ENCODE measurements at places on chromosomes 7 and 10.

DNA sequence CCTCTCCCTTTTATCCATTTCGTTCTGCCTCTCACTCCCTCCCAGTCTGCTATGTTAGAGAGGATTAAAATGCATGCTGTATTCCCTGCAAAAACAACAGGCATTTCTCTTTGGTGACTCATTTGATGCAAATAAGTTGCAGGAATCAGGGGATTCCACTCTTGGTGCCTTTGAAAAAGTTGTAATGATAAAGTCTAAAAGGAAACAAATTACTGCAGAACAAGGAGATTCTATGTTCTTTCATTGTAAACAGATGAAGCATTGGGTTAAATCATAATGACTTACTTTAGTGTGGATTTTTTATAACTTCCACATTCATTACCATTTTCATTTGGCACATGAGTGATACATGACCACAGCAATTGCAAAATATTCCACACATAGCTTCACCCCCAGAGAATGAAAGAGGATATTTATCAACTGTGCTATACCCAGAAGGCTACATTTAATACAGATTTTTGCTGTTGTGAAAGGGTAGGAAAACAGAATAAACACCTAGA is 33.4 kb upstream of the ABLIM1 start:
- no peak for DNase-seq

DNA sequence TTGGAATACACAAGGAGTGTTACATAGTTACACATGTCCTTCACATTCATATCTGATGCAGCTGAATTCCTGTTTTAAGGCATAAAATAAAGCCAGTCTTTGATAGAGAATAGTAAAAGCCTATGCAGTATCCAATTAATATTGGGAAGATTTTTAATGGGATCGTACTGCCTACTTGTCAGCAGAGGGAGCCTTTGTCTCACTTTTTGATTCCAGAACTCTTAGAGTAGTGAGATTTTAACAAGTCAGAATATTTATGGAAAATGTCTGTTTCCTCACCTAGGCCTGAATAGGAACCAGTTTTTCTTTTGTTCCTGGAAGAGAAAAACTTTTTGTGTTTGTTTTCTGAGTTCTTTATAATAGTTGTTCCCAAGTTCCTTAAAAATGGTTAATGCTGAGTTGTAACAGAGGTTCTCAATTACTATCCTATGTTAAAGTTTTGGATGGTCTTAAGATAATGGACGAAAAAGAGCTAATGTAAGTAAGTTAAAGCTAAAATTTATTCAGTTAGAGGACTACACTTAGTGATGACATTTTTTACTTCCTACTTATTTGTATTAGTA is 114.0 kb downstream of the BBS9 start:
- DNase-seq, result no peak

DNA sequence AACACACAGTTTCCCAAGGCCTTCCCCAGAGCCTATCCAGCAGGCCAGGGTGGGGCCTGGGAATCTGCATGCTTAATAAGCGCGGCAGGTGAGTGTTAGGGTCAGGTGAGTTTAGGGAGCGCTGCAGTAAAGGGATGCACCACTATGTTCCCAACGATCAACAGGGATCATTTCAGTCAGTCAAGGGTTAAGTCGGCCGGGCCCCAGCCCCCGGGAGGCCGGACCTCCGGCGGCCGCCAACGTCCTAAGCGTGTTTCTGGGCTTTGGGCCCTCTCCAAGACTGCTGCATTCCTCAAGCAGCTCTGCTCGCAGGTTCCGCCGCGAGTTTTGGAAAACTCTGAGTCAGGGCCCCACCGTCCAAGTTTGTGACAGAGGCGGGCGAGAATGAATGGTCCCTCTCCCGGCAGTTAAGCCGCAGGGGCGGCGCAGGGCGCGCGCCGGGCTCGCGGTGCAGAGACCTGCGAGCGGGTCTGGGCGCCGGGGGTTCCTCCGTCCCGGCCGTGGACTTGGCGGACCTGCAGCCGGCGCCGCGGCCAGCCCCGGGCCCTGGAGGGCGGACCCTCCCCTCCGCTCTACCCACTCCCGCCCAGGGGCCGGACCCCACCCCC is 81.6 kb downstream of the ARHGAP22 start:
- DNase-seq, result no peak

GRCh38 chr7:30925913-30926312 is 14.3 kb downstream of the AQP1 start:
- DNase-seq, result peak; percentile 17

DNA sequence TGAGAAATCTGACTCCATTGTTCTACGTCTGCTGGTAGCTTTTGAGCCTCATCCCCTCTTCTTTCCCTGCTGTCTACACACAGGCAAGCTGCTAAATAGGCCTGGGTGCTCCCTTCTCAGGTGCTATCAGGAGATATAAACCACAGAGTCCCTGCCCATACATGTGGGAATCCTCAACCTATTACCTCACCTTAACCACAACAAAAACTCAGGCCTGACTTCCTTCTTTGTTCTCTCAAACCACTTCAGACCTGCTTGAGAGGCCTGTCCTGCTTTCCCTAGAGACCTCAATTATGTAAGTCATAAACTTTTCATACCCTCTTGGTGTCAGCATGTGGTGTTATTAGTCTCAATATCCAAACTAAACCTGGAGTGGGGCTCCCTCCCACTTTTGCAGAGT is 75.0 kb upstream of the MAGI2 start:
- DNase-seq, result no peak

DNA sequence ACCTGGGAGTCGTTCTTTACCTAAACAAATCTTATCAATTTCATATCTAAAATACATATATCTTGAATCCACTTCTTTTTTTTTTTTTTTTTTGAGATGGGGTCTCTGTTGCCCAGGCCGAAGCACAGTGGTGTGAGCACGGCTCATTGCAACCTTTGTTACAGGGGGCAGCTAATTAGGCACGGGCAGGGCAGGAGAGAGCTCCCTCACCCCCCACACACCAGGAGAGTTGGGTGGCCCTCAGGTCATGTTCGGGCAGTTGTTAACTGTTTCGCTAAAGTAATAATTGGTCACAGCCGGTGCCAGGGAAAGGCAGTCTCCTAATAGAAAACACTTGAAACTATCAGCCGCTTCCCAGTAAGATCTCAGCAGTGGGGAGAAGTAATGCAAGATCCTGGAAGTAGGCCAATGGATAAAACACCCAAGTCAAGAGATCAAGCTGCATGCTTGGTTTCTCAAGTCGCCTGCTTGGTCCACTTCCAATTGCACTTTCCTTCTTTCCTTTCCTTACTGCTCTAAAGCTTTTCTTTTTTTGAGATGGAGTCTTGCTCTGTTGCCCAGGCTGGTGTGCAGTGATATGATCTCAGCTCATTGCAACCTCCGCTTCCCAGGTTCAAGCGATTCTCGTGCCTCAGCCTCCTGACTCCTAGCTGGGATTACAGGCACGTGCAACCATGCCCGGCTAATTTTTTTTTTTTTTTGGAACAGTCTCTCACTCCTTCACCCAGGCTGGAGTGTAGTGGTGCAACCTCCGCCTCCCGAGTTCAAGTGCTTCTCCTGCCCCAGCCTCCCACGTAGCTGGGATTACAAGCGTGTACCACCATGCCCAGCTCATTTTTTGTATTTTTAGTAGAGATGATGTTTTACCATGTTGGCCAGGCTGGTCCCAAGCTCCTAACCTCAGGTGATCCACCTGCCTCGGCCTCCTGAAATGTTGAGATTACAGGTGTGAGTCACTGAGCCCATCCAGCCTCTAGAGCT is 21.3 kb upstream of the EFCAB10 start:
- DNase-seq, result no peak

DNA sequence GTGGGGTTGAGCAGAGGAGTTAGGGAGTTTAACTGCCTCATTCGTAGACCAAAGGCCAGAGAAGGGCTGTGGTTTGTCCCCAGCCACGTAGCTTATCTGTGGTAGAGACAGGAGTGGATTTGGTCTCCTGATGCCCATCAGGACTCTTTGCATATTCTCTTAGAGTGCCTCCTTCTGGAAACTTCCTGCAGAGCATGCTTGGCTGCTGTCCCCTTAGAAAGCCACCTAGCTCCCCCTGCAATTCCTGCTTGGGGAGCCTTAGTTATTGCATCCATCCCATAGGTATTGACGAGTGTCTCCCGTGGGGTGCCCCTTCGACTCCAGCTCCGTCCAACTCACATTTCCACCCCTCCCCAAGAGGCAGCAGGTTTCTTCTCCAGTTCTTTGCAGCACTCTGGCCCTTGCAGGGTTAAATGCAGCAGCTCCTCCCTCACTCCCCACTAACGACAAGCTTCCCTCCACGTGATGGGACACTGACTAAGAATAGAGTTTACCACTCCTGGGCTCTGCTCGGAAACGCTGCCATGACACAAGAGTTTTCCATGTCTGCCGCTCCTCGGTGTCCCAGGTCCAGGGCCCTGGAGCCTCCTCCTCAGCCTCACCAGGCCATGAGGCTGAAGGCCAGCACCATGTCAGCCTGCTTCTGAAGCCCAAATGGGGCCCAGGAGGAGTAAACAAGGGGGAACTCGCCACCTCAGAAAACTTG is 147.8 kb upstream of the UNC5B start:
- no peak for DNase-seq

DNA sequence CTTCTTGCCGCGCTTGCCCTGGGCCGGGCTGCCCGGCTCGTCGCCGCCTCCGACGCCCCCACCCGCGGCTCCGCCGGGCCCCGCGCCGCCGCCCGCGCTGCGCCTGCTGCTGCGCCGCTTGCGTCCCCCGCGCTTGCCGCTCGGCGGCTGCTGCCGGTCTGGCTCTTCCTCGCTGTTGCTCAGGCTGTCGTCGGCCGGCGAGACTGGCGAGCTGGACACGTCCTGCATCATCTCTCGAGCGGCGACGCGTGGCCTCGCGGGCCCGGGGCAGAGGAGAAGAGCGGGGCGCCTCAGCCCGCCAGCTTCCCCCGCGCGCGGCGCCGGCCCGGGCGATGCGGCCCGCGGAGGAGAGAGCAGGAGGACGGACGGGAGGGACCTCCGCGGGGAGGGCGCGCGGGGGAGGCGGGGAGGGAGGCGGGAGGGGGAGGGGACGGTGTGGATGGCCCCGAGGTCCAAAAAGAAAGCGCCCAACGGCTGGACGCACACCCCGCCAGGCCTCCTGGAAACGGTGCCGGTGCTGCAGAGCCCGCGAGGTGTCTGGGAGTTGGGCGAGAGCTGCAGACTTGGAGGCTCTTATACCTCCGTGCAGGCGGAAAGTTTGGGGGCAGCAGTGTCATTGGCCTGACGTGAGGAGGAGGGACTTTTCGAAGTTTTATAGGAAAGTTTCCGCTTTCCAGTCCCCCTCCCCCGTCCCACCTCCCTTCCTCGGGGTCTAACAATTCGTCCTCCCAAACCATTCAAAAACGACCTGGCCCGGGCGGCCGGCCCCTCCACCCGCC is at the start of gene TWIST1:
TWIST1 (minus strand) TSS at position 546 of the 779 bp plus-strand sequence; CDS start at position 231, 315 bp downstream.
- no peak for DNase-seq

Measured in activated CD8-positive, alpha-beta memory T cell treated with anti-CD3 and anti-CD28 coated beads, Interleukin-2, amount 50 U/mL, for 48 hours (primary cell).